ENCODE measurements at places on chromosomes 5 and 9. TPM values are rescaled to one million over a fixed set of nuclear protein-coding genes. Genes with fewer than 3 reads are reported as not detected.

ARSI gene
- total RNA-seq: 11.0 TPM

PAEP gene
- total RNA-seq: not detected

PCDHGA2 gene
- total RNA-seq: 0.90 TPM

DNA sequence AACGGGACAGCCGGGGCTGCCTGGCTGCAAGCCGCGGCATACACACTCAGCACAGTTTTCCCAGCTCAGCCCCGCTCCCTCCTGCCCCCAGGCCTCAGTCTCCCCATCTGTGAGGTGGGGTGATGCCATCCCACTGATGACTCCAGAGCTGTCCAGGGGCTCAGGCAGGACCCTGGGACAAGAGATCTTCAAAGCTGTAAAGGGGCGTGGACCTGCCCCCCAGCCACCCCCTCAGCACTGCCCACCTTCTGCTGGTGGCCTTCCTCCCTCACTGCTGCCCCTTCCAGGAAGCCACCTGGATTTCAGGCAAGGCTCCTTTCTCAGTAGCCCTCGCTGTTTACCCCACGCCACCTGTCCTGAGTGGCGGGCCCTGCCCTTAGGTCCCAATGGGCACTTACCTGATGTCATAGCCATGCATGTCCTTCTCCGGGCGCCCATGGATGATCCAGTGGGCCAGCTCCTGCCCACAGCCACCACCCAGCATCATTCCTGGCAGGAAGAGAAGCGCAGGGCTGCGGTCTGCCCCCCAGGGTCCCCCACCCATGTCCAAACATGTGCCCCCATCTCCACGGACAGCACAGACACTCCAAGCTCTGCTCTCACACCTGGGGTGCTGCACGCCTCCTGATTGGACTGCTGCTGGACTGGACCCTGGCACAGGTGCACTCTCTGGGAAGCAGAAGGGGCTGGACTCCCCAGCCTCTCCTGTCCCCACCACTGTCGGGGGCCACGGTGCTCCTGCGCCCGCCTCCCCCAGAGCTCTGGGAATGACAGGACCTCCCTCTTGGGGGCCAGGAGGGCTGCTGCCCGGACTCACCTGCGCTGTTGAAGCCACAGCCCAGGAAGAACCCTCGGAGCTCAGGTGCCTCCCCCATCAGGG is 25.7 kb downstream of the SARDH start:
- no peak for DNase-seq

GRCh38 chr9:4225291-4226028 is 74.4 kb downstream of the GLIS3 start:
- DNase-seq: peak; percentile 79

DNA sequence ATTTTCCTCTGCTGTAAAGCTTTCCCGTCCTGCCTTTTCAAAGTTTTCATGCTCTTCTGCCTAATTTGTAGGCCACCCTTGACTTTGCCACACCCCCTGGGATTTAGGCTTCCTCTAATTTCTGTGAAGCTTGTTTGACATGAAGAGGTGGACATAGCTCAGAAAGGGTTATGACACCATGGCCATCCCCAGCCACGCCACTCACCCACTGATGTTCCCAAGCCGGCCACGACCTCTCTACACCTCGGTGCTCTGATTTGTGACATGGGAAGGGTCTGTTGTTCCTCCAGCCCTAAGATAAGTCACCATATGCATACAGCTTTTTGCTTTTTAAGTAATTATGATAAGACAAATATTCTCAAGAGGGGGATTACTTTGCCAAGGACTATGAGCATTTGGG is 139.5 kb downstream of the BARX1 start:
- no peak for DNase-seq

DNA sequence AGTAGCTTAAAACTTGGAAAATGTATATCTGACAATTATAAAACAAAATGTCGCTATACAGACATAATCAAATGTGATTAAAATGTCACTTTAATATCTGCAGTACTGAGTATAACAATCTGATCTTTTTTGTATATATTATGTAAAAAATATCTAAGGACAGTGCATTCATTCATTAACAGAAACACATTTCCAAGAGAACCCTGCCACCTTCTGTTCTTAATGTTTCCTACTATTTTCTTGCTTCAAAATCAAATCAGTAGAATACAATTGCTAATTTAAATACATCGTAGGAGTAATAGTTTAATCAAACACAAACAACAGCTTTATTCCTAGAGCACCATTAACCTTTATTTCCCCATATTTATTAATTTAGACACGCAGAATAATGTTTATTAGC is 142.6 kb upstream of the ST8SIA4 start:
- DNase-seq: peak; percentile 9

- DNase-seq: no peak
Measured at GRCh38 chr5:172574871-172575223, 66.2 kb upstream of the NEURL1B start.

DNA sequence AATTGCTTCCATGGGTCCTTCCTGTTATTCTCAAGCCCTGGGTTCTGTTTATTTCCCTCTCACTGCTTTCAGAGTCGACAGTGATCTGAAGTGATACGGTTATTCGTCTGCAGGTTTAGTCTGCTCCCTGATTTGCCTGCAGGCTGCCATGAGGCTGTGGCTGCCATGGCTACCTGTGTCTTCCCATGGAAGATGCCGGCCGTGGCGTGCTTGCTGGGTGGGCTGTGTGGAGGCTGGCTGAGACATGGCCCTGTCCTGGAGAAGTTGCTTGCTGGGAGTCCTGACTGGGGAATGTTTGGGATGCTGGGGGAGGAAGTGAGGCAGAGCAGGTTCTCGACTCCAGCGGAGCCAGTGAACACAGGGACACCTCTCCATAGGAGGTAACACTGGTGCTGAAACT is 104.1 kb upstream of the TBC1D2 start:
- no peak for DNase-seq

- DNase-seq: no peak
Measured at GRCh38 chr9:95012035-95012708, 285.7 kb downstream of the AOPEP start.

DNA sequence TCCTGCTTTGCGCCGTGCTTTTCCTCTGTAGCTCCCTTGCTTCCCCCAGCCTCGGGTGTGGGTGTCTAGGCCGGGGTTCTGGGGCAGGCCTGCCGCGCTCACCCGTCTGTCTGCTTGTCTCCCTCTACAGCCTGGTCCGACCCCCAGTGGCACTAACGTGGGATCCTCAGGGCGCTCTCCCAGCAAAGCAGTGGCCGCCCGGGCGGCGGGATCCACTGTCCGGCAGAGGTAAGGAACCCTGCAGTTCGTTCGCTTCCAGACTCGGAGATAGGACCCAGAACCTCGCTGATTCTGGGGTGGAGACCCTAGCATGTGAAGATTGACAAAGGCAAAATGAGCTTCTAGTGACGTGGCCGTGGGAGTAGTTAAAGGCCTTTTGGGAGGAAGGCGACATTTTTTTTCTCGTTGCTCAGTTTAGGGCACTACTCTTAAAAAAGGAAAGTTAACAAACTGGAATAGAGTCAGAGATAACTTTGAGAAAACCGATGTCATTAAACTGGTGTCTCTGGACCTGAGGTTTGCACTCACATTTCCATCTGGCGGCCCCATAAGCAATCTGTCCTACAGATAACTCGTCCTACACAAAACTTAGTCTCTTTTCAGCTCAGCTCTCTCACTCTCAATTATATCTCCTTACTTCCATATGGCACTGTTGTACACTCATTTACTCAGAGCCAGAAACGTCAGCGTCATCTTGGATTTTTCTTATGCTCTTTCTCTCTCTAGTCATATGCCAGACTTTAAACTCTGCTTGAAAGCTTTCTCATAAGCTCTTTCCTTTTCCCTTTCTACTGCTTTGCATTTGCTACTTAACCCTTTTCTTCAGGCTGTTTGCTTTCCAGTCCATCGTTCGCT is 561 bp downstream of the SEC61B start:
- DNase-seq: peak; percentile 2

- DNase-seq: no peak
Measured at GRCh38 chr5:11172484-11172883, 411.4 kb upstream of the DAP start.

- peak; percentile 79 for DNase-seq
Measured at GRCh38 chr5:82312373-82312856, 34.3 kb upstream of the RPS23 start.
